AG04449 (cell line): ENCODE measurements at places on chromosomes 16 and 17.

DNA sequence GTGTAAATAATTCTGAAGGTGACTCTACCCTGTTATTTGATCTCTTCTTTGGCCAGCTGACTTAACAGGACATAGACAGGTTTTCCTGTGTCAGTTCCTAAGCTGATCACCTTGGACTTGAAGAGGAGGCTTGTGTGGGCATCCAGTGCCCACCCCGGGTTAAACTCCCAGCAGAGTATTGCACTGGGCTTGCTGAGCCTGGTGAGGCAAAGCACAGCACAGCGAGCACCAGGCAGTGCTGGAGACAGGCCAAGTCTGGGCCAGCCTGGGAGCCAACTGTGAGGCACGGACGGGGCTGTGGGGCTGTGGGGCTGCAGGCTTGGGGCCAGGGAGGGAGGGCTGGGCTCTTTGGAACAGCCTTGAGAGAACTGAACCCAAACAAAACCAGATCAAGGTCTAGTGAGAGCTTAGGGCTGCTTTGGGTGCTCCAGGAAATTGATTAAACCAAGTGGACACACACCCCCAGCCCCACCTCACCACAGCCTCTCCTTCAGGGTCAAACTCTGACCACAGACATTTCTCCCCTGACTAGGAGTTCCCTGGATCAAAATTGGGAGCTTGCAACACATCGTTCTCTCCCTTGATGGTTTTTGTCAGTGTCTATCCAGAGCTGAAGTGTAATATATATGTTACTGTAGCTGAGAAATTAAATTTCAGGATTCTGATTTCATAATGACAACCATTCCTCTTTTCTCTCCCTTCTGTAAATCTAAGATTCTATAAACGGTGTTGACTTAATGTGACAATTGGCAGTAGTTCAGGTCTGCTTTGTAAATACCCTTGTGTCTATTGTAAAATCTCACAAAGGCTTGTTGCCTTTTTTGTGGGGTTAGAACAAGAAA is 5.1 kb downstream of the STH start:
- DNase-seq = no peak

- no peak for DNase-seq
Measured at GRCh38 chr16:67699265-67699664, 19.9 kb downstream of the GFOD2 start.

GRCh38 chr16:86905302-86905701 is 327.0 kb downstream of the FOXL1 start:
- DNase-seq = no peak

GRCh38 chr16:11407047-11407982 is 62.1 kb downstream of the RMI2 start:
- no peak for DNase-seq

DNA sequence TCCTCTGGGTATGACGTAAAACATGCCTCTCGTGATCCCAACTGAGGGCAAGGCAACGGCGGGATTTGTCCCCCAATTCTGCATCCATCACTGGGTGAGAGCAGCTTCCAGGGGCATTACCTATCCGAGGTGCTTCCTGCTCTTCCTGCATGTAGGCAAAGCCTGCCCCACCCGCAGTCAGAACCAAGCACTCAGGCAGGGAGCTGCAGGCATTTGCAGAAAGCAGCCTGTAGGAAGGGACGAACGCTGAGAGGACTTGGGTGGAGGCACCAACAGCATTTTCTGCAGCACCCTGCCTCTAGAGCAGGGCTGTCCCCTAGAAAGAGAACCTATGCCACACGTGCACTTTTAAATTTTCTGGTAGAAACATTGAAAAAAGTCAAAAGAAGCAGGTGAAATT is 5.5 kb downstream of the BCO1 start:
- DNase-seq = no peak

DNA sequence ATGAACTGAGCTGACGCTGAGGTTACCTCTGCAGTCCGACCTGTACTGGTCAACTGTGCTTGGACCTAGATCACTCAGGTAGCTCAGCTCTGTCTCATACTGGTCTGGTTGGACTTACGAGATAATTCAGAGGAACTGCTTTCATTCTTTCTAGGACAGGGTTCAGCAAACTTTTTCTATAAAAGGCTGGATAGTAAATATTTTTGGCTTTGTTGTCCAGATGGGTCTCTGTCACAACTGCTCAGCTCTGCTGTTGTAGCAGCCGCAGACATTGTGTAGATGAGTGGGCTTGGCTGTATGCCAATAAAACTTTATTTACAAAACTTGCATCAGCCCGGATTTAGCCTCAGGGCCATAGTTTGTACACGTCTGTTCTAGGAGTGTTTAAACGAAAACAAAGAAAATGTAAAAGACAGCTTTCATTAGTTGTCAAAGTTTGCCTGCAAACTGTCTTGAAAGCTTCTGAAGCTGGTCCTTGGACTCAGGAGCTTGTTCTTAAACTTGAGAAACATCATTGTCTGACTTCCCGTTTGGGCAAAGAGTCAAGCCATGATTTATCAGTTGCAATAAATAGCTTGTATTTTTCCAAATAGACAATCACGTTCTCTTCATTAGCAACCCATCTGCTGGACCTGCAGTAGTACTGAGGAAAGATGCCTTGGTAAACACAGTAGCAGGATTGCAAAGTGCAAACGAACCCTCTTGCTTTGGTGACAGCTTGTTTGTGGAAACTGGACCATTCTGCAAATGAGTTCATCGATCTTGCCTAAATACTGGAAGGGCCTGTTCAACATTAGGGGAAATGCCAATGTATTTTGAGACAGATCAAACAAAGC is 253.4 kb downstream of the SNX29 start:
- DNase-seq = no peak

DNA sequence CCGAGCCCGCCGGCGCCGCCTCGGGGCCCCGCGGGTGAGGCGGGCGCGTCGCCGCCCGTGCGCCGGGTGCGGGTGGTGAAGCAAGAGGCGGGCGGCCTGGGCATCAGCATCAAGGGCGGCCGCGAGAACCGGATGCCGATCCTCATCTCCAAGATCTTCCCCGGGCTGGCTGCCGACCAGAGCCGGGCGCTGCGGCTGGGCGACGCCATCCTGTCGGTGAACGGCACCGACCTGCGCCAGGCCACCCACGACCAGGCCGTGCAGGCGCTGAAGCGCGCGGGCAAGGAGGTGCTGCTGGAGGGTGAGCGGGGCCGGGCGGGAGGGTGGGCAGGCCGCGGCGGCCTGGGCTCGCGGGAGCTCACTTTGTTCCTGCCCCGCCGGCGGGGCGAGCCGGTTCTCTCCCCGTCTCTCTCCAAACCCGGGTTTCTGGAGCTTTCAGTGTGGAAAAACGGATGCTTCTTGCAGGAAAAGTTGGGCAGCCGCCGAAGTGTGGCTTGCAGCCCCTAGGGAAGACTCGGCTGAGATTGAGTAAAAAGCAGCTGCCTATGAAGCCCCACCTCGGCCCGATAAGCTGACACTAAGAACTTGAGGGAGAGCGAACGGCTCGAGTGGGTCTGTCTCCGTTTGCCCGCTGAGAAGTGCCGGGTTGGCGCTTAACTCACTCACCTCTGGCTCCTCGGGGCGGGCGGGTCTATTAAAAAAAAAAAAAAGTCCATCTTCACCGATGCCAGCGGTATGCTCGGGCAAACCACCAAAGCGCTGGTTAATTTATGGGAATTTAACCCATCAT is 677 bp downstream of the SNTB2 start:
- no peak for DNase-seq

DNA sequence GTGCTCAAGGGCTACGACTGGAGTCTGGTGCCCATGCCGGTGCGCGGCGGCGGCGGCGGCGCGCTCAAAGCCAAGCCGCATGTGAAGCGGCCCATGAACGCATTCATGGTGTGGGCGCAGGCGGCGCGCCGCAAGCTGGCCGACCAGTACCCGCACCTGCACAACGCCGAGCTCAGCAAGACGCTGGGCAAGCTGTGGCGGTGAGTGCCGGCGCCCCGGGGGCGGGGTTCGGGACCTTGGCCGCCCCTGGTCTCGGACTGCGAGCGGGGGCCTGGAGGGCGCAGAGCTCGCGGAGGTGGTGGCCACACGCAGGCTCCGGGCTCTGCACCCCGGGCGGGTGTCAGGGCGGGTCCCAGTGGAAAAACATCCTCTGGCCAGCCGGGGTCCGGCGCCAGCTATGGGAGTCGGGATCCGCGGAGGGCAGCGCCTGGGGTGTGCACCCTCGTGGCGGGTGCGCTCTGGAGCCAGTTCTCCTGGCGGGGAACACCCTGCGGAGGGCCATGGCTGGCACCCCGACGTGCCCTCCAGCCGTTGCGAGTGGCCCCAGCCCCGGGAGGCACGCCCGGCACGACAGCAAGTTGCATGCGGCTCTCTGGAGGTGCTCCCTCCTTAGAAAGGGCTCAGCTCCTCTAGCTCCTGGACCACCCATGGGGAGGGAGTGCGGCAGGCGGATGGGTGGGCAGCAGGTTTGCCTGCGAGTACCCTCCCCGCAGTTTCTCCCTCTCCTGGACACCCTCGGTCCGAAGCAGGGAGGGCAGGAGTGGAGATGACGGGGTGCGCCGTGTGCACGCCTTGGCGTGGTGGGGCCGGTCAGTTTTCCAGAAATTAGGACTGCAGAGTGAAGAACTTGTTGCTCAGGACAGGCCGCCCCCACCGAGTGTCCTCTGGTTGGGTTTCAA is 824 bp downstream of the SOX8 start:
- DNase-seq = no peak

DNA sequence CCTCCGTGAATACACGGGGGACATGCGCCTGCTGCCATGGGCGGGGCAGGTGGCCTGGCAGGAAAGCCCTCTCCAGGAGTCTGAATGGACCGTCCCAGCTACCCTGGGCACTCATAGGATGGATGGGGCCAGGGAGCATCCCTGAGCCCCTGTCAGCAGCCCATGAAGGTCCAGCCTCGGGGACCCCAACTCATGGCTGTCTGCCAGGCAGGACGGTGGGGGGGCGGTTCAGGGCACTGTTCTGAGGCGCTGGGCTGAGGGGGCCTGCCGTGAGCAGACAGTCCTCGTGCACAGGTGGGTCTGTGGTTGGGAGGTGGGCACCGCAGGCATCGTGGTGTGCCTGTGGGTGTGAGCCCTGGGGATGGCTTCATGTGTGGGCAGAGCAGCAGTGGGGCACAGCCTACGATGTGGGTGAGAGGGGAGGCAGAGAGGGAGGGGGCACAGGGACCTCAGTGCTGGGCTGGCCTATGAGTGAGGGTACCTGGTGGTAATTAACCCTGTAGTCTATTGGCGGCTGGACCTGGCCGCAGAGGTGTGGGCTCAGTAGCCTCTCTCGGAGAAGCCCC is 6.5 kb upstream of the PKMYT1 start:
- no peak for DNase-seq

DNA sequence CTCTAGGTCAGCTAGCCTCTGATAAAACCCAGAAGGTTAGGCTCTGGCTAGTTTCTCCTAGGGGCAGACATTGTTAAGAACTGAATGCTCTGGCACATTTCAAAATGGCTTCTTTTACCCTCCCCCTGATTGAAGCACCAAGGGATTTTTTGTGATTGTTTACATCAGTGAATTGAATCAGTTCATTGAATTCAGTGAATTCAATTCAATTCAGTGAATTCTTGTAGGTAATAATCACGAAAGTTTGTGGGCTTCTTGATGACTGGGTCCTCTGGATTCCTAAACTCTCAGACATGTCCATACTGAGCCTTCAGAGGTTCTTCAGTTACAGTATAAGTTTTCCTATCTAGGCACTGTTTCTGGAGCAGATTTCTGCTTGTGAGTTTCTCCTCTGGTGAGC is 135.2 kb upstream of the ELAC2 start:
- DNase-seq = peak; percentile 54

GRCh38 chr17:12445331-12445730 is 220.4 kb upstream of the MYOCD start:
- DNase-seq = no peak

GRCh38 chr17:47850692-47851573 is at the start of gene SP6:
Gene SP6 (minus strand): TSS chr17:47851163. CDS start chr17:47848429, 2,734 bp downstream.
- DNase-seq = no peak

DNA sequence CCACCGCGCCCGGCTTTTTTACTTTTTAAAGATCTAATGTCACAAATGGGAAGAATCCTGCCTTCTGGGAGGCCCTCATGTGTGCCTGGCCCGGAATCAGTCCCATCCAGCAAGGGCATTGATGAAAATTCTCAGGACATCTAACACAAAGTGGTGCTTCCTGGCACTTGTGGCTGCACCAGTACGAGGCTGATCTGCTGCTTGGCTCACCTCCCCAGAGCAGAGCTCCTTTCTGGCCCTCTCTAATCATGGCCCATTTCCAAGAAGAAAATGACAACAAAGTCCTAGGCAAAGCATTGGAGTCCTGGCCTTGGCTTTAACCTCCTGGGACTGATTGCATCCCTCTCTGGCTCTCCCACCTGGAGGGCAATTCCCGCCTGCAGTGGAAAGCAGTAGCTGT is 50.7 kb upstream of the SIAH1 start:
- DNase-seq = no peak

- DNase-seq = no peak
Measured at GRCh38 chr16:89360760-89361435, 129.5 kb downstream of the ANKRD11 start.

DNA sequence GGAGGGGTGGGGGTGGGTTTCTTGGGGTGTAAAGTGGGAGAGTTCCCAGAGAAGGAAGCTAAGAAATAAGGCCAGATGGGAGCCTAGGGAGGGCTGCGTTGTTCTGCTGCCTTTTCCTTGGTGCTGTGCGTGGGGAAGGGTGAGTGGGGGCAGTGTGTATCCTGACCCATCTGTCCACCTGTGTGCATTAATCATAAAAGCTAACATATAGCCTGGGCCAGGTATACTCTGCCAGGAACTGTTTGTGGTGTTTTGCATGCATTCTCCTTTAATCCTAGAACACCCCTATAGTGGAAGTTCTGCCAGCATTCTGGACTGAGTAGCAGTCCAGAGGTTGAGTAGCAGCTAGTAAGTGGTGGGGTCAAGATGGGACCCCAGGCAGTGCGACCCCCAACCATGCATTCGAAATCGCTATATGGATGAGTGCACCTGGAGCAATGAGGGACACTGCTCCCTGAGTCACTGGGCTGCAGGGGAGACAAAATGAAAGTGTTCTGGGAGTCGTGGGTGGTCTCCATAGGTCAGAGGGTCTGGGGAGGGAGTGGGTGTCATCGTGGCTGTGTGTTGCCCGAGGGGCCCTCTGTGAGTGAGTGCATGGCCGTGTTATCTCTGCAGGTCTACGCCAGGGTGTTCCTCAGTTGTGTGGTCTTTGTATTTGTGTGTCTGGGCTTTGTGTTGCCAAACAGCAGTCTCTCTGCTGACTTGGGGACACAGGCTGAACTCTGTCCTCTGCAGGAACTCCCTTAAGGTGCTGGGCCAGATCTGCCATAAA is 1.3 kb downstream of the ERBB2 start:
- no peak for DNase-seq

DNA sequence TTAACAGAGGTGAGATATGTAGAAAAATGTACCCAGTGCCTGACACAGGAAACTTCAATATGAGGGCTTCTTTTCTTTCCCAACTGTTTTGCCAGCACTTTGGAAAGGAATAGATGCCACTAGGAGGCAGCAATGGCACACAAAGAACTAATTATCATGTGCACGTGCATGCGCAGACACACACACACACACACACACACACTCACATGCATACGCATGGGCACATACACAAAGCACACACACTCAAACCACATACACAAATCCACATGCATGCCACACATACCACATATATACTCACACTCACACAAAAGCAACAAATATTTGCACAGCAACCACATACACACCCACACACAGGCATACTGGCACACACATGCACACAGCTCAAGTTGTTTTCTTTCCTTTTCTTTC is 8.8 kb upstream of the CEP112 start:
- DNase-seq = peak; percentile 14

GRCh38 chr16:84916850-84917249 is 94.5 kb downstream of the ZDHHC7 start:
- DNase-seq = no peak
